Thyroid gland (tissue), 4 donors: ENCODE measurements at places on chromosomes 4 and X. TPM values are rescaled to one million over a fixed set of nuclear protein-coding genes. Genes with fewer than 3 reads are reported as not detected.

- no peak overlapping the region for H3K27ac ChIP-seq
- no peaks in the 10 kb centered on the region for H3K36me3 ChIP-seq
- H3K4me1 ChIP-seq, result no peaks in the 10 kb centered on the region
- no peak for DNase-seq
- H3K4me3 ChIP-seq, result no peak overlapping the region
These were observed 139.0 kb downstream of the ATP10D start for GRCh38 chr4:47624031-47624441.

DNA sequence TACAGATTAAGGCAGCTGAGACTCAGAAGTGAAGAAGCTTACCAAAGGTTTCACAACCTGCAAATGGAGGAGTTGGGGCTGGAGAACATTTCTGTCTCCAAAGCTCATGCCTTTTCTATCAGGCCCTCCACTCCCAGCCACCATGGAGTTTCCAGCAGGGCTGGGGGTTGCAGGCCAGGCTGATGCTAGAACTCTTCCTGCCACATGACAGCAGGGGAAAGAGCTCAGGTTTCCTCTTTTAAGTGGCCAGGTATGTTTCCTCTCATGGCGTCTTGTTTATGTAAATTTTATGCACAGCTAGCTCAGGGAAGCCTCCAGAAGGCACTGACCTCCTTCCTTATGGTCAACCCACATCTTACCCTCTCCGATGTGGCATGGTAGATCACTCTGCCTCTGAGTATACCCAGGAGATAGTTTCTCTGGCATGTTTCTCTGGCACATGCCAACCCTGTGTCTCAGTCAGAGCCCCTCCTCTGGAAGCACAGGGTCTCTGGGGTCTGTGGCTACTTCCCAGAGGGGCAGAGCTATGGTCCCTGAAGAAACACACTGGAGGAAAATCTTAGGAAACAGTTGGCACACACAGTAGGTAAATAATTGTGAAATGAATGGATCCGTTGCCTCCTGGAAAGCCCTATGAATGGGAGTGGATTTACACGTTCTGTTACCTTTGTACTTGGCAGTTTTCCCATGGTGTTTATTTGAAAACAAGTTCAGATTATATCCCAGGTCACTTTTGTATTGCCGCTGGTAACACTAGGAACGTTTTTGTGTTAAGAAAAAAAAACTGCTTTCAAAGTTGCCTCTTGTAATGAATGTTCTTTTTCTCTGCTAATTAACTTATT, 28.9 kb downstream of the PDK3 start:
- H3K4me3 ChIP-seq, result no peak overlapping the region
- H3K27ac ChIP-seq, result no peak overlapping the region
- H3K4me1 ChIP-seq, result no peaks in the 10 kb centered on the region
- no peak for DNase-seq

- H3K4me3 ChIP-seq, result no peak overlapping the region
- H3K4me1 ChIP-seq, result peaks cover 2% of the 10 kb centered on the region
- no peak for DNase-seq
- no peaks in the 10 kb centered on the region for H3K36me3 ChIP-seq
- no peak overlapping the region for H3K27ac ChIP-seq
These were observed 9.1 kb downstream of the SLIT2 start for GRCh38 chr4:20260821-20261220.

- no peak overlapping the region for H3K27ac ChIP-seq
- no peaks in the 10 kb centered on the region for H3K27me3 ChIP-seq
- no peaks in the 10 kb centered on the region for H3K4me1 ChIP-seq
- no peaks in the 10 kb centered on the region for H3K36me3 ChIP-seq
- DNase-seq, result no peak
These were observed 213.7 kb downstream of the FSTL5 start for GRCh38 chr4:161949946-161950725.

DNA sequence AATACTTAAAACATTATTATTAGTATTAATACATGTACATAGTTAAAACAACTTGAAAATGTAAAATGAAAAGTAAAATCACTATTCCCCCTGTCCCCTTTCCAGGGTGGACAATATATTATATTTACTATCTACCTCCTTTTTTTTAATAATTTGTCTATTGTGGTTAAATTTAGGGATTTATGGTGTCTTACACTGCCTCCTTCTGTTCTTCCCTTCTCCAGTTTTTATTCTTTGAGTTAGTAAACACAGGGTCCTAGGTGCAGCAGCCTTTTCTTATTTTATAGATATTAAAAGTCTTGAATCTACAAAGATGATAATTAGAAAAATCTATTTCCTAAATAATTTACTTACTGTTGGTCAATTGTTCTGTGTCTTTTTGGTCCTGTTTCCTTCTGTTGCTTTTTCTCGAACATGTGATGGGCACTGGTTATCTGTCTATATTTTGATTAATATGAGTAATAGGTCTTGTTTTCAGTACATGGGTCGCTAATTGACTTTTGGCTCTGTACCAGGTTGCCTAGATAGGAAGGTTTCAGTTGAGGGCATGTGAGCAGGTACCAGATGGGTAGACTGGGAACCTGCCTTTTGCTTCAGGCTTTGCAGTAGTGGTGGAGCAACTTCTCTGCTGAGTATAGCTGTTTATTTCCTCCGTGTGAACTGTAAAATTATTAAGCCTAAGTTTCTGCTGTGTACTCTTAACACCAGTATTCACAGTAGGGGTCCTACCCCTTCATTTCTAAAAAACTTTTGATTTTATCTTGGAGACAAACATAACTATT, 1.1 kb downstream of the NUDT9 start:
- peaks cover 26% of the 10 kb centered on the region for H3K4me1 ChIP-seq
- no peak overlapping the region for H3K27ac ChIP-seq
- H3K27me3 ChIP-seq, result no peaks in the 10 kb centered on the region
- H3K4me3 ChIP-seq, result peak overlapping the region; percentile 78
- H3K36me3 ChIP-seq, result no peaks in the 10 kb centered on the region

DNA sequence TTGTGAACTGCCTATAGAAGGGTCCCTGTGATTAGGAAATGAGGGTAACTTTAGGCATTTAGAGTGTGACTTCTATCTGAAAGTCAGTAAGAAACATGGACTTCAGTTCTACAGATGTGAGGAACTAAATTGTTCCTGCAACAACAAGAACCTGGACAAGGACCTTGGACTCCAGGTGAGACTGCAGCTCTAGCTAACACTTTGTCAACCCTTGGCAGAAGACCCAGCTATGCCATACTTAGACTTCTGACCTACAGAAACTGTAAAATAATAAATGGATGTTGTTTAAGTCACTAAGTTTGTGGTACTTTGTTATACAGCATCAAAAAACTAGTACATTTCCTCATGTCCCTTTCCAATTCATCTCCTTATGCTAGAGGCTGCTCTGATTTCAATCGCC, 580.8 kb downstream of the IQCM start:
- H3K27ac ChIP-seq, result no peak overlapping the region
- no peaks in the 10 kb centered on the region for H3K27me3 ChIP-seq
- no peaks in the 10 kb centered on the region for H3K36me3 ChIP-seq
- no peak overlapping the region for H3K4me3 ChIP-seq
- DNase-seq, result no peak
- H3K4me1 ChIP-seq, result no peaks in the 10 kb centered on the region

DNA sequence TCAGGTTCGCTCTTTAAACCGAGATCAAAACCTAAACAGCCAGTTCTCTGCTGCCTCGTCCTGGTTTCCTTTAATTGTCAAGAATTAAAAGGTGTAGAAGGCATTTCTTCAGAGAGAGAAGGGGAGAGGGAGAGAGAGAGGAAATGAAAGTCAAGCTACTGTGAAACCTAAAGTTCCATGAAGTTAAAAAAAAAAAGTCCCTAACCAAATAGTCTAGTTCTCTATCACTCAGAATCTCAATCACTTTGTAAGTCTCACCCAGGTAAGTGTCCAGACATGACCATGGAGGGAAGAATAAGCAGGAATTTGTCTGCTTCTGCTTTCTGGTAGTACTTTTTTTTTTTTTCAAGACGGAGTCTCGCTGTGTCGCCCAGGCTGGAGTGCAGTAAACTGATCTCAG, 18.8 kb upstream of the SMIM14 start:
- no peaks in the 10 kb centered on the region for H3K4me1 ChIP-seq
- H3K4me3 ChIP-seq, result no peak overlapping the region
- H3K27ac ChIP-seq, result no peak overlapping the region
- H3K36me3 ChIP-seq, result no peaks in the 10 kb centered on the region

GRCh38 chr4:121814756-121815155, 8.9 kb downstream of the CCNA2 start:
- no peak overlapping the region for H3K27ac ChIP-seq
- H3K27me3 ChIP-seq, result no peaks in the 10 kb centered on the region
- DNase-seq, result no peak

DNA sequence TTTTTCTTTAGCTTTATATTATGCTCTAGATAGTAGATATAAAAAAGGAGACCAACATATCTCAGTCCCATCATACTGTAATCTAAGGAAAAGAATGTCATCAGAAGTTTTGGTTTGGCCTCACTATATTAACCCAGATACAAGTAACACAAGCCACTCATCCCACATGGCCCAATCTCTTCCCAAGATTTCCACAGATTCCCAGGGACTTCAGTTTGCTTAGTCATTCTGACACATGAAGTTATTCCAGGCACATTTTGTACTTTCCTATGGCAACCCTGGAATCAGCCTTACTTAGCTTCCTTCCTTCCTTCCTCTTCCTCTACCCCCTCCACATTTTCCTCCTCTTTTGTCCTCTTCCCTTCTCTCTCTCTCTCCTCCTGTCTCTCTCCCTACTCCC, 21.7 kb upstream of the DCLK2 start:
- no peak overlapping the region for H3K4me3 ChIP-seq

GRCh38 chr4:38315286-38315685, 348.7 kb upstream of the KLF3 start:
- DNase-seq, result no peak
- no peak overlapping the region for H3K27ac ChIP-seq
- H3K36me3 ChIP-seq, result no peaks in the 10 kb centered on the region
- no peak overlapping the region for H3K4me3 ChIP-seq

DNA sequence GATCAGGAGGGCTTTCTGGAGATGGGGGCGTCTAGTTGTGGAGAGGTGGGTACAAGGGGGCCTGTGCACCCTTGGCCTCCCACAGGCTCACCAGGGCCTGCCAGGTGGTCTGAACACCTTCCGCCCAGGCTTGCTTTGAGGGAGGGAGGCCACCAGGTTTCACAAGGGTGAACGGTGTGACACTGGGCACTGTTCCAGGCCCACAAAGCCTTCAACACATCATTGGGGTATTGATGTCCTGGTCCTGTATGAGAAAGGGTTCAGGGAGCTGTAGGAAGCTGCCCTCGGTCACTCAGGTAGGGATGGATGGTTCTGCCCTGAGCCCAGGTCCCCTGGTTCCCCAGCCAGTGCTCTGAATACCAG, 6.0 kb downstream of the HTRA3 start:
- H3K4me3 ChIP-seq, result no peak overlapping the region
- no peaks in the 10 kb centered on the region for H3K27me3 ChIP-seq
- DNase-seq, result no peak
- no peak overlapping the region for H3K27ac ChIP-seq
- peaks cover 14% of the 10 kb centered on the region for H3K4me1 ChIP-seq

DNA sequence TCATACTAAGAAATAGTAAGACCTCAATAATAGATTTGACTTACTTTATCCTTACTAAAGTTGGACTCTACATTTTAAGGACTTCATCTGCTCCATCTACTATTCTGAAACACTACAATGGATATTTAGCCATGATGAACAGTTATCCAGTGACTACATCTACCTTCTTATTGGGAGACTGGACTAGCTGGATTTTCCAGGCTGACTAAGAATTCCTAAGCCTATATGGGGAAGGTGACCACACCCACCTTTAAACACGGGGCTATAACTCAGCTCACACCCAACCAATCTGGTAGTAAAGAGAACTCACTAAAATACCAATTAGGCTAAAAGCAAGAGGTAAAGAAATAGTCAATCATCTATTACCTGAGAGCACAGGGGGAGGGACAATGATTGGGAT, 1438.4 kb downstream of the TECRL start:
- no peak for DNase-seq
- no peaks in the 10 kb centered on the region for H3K4me1 ChIP-seq
- H3K27me3 ChIP-seq, result no peaks in the 10 kb centered on the region
- no peaks in the 10 kb centered on the region for H3K36me3 ChIP-seq
- H3K27ac ChIP-seq, result no peak overlapping the region
- H3K4me3 ChIP-seq, result no peak overlapping the region

GRCh38 chr4:10457255-10457801, at the start of gene ZNF518B:
Gene ZNF518B (minus strand): TSS chr4:10457426. CDS start chr4:10446328, 11,098 bp downstream.
- H3K27me3 ChIP-seq, result no peaks in the 10 kb centered on the region
- peaks cover 8% of the 10 kb centered on the region for H3K36me3 ChIP-seq
- H3K4me3 ChIP-seq, result peak within 1 kb of the TSS; percentile 17
- H3K4me1 ChIP-seq, result peaks cover 12% of the 10 kb centered on the region
- DNase-seq, result peak; percentile 62

DNA sequence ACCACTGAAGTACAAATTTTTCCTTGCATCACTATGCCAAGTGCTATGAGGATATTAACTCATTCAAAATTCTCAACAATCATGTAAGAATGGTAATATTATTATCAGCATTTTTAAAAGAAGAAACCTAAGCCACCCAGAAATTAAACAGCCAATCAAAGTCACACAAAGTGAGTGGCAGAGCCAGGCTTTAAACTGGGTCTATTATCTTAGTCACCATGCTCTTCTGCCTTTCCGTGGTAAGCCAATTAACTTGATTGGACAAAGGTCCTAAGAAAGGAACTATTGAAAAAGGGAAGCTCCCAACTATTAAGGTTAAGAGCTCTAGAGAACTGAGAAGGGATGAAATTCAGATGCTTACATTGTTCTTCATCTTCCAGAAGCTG, 111.5 kb downstream of the ASB9 start:
- H3K4me3 ChIP-seq, result no peak overlapping the region
- no peak for DNase-seq
- H3K4me1 ChIP-seq, result no peaks in the 10 kb centered on the region
- H3K36me3 ChIP-seq, result no peaks in the 10 kb centered on the region
- H3K27me3 ChIP-seq, result no peaks in the 10 kb centered on the region
- no peak overlapping the region for H3K27ac ChIP-seq

GRCh38 chr4:23728971-23729370, 160.9 kb downstream of the PPARGC1A start:
- no peak overlapping the region for H3K27ac ChIP-seq
- no peak for DNase-seq
- H3K27me3 ChIP-seq, result no peaks in the 10 kb centered on the region
- no peaks in the 10 kb centered on the region for H3K4me1 ChIP-seq
- no peak overlapping the region for H3K4me3 ChIP-seq

- no peaks in the 10 kb centered on the region for H3K27me3 ChIP-seq
- no peaks in the 10 kb centered on the region for H3K4me1 ChIP-seq
- no peak for DNase-seq
These were observed 480.1 kb upstream of the FTHL17 start for GRCh38 chrX:31551913-31552312.

- DNase-seq, result no peak
- H3K4me1 ChIP-seq, result peaks cover 6% of the 10 kb centered on the region
- no peaks in the 10 kb centered on the region for H3K27me3 ChIP-seq
- H3K27ac ChIP-seq, result no peak overlapping the region
These were observed 129.6 kb downstream of the ZNF330 start for GRCh38 chr4:141350122-141350905.

Gene BMX
- 4.7 TPM for total RNA-seq

Gene USP51
- total RNA-seq, result 9.4 TPM

Gene GATA1
- not detected for total RNA-seq

Gene NAT8L
- total RNA-seq, result 1.7 TPM

Gene PIM2
- total RNA-seq, result 6.1 TPM
